Umbilical cord (tissue), 2 donors: ENCODE measurements at places on chromosomes 5 and 9. TPM values are rescaled to one million over a fixed set of nuclear protein-coding genes. Genes with fewer than 3 reads are reported as not detected.

GRCh38 chr9:35835216-35835632 lies 6.2 kb downstream of the TMEM8B start:
- DNase-seq = no peak

TRIM14 gene
- 5.5 TPM for total RNA-seq

ARHGEF37 gene
- 3.6 TPM for total RNA-seq

DNA sequence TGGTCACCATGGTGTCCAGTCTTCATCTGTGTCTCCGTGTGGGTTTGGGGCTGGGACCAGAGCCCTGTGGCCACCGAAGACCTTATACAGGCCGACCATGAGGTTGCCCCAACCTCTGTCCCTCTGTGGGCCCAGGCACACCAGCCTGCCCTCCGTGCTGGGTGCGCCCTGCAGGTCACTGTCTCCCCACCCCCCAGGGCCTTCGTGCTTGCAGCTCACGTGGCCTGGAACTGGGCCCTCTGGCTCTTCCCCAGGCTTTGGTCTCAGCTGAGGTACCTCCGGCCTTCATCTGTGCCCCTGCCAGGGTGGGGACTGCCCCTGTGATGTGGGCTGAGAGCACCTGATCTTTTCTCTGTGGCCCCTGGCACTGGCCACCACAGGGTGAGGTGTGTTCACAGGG lies 92.1 kb downstream of the RXRA start:
- no peak for DNase-seq

DNA sequence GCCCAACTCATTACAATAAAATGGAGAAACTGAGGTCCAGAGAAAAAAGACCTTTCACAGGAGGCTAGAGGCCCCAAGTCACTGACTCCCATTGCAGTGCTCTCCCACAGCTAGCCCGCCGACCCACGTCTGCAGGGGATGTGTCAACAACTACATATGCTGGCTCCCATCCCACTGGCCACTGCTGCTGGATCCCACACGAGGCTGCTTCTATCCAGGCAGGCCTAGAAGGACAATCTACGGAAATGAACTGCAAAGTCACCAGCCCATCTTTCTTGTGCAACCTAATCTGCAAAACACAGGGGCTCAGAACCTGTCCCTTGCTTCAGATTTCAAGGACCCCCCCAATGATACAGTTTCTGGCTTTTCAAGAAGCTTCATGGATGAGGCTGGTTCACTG lies 24.0 kb downstream of the RAPGEF1 start:
- no peak for DNase-seq

GRCh38 chr5:139388198-139388821 lies 1.4 kb downstream of the MZB1 start:
- peak; percentile 64 for DNase-seq

DNA sequence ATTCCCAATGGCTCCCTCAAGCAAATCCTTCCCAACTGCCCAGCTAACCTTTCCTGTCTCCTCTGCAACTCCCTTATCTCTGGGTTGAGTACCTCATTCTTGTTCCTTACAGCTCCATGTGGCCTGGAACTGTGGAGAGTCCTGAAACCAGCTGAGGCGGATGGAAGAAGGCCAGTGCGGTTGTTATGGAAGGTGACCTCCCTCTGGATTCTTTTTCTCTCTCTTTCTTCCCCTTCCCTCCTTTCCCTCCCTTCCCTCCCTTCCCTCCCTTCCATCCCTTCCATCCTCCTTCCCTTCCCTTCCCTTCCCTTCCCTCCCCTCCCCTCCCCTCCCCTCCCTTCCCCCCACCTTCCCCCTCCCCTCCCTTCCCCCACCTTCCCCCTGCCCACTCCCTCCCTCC lies 45.1 kb downstream of the IL31RA start:
- DNase-seq = no peak

DMRT3 gene
- total RNA-seq = 1.2 TPM

DNA sequence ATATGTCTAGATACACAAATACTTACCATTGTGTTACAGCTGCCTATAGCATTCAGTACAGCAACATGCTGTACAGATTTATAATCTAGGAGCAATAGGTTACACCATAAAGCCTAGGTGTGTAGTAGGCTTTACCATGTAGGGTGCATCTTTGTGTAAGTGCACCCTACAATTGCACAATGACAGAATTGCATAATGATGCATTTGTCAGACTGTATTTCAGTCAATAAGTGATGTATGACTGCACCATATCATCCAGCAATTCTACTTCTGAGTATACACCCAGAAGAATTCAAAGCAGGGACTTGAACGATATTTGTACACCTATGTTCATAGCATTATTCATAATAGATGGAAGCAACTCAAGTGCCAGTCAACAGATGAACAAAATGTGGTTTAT lies 100.4 kb upstream of the SLC44A1 start:
- no peak for DNase-seq

DNA sequence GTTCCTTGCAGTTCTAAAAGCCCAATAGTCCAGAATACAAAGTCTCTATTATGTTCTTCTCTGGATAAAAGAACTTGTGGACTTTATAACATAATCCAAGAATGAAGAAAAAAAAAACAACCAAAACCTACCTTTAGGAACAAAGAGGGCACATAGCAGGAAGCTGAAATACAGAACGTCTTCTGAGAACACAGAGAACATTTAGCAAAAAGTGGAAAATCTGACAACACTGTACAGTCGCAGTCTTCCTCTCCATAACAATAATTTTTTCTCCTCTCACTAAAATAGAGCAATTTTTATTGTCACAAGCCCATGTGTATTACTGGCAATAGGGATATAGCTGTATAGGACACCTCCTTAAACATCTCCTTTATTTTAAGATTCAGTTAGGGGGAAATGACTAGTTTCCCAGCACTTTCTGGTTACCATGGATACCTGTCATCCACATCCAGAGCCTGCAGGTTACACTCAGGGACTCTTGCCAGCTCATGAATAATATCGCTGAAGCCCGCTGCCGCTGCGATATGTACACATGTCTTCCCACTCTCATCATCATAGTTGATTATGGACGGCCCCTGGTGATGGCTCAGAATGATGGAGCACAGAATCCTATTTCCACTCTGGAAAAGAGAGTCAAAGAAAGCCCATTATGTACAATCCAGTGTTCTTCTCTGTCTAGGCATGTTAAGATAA lies 106.5 kb downstream of the ANKRD55 start:
- DNase-seq = no peak

- no peak for DNase-seq
These were observed 150.3 kb downstream of the XRCC4 start for GRCh38 chr5:83227611-83228010.

PPP6C gene
- total RNA-seq = 8.9 TPM
